ENCODE measurements at places on chromosomes 5 and 9.

DNA sequence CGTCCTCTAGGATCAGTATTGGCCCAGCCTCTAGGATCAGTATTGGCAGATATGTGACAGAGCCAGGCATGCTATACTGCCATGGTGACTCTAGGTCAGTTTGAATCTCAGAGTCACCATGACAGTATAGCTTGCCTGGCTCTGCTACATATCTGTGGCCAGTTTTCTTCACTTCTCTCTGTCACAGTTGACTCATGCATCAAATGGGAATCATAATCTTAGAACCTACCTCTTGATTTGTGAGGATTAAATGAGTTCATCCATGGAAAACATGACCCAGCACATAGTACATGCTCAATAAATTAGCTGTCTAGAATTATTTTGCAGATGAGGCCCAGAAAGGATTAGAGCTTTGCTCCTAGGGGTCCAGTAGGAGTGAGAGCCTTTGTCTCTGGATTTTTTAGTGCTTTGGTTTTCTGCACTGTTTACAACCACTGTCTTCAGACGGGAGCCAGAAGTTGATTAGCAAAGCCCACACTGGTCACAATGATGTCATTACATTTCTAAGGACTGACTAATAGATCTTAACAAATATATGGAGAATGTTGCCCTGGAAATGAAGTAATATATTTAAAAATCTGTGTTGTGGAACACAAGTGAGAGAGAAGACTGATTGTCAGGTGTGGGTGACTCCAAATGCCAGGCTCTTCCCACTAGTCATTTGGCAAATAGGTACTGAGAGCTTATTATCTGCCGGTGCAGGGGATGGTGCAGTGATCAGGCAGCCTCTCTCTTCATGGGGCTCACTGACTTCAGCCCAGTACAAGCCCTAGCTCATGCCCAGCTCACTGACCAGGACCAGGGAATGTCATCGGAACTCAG, 76.0 kb downstream of the COL15A1 start:
- no peak for DNase-seq

GRCh38 chr5:160539431-160539830, 117.8 kb downstream of the PTTG1 start:
- no peak for DNase-seq

DNA sequence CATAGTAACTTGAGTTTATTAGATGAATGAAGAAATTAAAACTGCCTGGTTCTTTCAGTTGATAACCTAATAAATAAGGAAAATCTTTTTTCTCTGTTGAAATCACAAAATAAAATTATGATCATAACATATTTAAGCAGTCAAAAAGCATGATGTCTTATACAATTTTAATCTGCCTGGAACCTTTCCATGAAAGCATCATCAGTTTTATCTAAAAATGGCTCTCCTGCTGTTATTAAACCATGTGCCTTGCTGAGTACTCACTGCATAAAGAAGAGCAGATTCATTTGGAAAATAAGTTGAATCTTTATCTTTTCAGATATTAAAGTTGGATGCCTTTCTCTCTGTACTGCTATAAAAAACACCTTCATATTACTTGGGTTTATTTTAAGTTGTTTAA, 148.8 kb downstream of the SLC24A2 start:
- DNase-seq: no peak

- DNase-seq: peak; percentile 7
These were observed 27.0 kb downstream of the IARS1 start for GRCh38 chr9:92266486-92266885.

DNA sequence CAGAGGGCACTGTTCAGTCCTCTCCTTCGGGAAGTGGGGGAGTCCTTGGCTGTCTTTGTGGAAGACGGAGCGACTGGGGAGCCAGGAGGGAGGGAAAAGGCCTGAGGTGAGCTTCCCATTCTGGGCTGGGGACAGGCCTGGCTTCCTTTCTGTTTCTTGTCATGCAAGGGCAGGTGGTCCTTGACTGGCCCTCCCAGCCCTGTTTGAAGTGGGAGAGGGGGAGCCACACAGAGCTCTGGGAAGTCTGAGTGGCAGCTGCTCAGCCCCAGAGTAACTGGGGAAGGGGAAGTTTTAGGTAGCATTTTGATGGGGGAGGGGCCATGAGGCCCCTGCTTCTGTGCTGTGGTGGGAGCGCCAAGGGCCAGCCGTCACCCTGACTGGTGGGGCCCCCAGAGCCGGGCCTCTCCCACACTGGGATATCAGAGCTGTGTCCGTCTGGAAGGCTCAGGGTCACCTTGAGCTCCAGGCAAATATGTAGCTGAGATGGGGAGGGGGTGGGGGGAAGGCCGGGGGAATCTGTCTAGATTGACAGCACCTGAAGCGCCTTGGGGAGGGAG, 6.5 kb downstream of the UNC5A start:
- DNase-seq: peak; percentile 52

DNA sequence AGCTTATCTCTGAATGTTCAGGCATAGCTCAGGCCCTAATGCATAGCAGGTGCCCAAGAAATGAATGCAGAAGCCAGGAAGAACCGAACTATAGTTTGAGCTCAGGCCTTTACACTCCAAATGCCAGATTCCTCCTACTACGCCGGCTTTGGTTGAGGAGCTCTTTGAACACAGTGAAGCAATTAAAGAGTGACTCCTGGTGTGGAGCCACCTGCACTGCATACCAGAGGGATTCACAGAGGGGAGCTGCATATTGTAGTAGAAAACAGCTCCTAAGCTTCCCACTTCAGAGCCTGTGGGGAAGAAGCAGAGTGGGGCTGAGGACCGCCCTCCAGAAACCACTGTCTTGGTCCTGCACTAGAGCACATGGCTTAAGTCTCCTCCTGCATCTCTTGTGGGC, 14.5 kb upstream of the KCNMB1 start:
- no peak for DNase-seq

DNA sequence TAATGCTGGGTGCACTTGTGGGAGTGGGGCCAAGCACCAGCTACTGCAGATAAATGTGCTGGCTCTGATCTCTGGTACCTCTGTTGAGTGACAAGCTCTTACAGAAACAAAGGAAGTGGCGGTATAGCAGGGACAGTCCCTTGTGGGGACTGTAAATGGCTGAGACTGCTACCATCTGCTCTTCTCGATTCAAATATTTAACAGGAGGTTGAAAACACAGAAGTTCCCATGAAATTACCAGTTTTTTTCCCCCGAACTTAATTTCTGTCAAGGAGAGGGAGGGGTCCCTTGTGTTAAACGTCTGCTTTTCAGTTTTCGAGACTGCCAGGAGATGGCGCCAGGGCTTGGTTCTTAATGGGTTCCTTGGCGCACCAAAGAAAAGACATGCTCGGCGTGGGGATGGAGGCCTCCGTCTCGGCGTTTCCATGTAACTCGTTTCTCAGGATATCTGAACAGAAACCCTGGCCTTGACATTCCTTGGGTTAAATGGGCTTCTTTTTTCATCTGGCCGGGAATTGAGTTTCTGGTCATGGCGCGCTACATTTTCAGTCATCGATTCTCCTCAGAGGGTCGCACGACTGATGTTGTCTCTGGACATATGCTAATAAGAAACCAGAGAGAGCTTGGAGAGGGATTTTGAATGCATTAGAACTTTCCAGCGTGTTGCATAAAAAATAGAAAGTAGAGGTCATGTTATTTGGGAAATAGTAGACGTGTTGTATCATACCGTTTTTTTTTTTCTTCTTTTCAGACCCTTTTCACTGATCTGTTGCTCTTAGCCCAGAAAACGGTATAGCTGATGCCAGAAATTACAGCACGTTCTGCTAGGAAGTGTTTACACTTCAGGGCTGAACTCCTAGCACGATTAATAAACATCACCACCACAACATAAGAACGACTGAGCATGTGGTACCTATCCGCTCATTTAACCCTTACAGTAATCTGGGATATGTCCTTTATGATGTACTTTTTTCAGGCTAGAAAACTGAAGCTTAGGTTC, 64.0 kb downstream of the CARTPT start:
- DNase-seq: peak; percentile 96

DNA sequence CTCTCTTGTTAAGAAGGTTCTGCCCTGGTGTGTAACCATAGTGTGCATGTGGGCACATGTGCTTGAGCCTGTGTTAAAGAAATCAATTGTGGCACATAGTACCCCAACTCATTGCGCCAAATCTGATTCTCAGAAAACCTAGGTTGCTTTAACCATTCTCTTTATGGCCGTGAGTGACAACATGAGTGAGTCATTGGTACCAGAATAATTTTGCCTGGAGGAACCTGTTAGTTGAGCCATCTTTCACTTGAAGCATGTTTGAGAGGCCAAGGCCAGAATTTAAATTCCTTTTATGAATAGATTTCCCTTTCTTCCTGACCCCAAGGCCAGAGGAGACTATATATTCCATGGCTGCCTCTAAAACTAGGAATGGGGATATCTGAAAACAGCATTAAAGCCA, 35.2 kb upstream of the SLC36A2 start:
- DNase-seq: no peak

- no peak for DNase-seq
These were observed 220.3 kb upstream of the GAS1 start for GRCh38 chr9:87167582-87167981.

GRCh38 chr9:110579862-110580219, 300 bp upstream of the SVEP1 start:
- peak; percentile 91 for DNase-seq

DNA sequence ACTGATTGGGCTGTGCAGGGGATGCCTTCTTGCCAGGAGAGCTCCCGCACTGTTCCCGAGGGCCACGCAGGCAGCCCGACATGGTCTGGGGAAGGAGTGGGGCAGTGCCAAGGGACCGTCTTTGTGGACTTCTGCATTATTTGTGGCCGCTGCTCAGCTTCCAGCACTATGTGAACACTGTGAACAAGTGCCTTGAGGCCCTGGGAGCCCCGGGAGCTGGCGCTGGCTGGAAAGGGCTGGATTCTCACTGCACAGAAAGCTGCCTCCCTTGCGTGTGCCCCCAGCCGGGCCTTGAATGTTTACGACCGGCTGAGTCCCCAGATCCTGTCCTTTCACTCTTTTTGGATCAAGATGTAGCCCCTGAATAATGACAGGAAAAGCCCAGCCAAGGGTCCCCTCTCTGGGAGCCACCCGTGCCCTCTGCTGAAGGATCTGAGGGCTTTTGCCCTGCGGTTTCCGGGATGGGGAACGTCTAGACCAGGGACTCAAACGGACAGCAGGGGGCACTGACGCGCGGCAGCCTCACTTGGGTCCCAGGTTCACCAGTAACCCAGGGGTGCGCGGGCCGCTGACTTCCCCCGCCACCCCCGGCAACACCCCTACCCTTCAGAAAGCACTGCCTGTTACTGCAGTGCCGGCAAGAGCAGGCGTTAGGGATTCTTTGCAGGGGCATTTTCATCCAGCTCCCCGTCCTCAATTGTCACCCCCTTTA, 98.9 kb upstream of the FCN2 start:
- DNase-seq: peak; percentile 51

DNA sequence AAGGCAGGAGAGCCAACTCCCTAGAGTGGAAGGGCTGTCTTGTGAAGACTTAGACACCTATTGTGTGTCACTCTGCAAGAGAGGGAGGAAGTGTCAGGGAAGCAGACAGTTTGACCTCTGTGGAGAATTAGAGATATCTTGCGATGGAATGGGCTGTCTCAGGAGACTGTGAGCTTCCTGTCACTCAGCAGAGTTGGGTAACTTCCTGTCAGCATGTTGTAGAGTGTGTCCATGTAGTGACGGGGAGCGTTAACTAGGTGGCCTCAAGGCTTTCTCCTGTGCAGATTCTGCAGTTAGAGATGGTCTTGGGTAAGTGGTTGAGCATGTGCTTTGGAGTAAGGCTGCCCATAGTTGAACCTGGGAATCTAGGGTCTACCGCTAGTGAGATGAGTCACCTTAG, 136.5 kb downstream of the KIF4B start:
- DNase-seq: no peak

DNA sequence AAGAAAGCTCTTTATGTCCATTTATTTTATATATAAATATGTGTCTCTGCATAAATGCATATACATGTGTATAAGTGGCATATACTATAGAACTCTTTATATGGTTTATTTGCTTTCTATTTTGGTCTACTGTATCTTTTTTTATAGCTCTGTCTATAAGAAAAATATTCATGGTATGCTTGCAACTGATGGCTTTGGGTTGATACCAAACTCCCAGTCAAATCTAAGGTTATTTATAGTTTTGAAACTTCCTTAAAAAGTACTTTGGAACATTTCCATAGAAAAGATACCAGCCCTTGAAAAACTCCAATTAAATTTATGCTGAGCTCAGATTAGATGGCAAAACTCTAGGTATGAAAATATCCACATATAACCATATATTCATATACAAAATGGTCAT, 120.0 kb upstream of the KLF9 start:
- no peak for DNase-seq

DNA sequence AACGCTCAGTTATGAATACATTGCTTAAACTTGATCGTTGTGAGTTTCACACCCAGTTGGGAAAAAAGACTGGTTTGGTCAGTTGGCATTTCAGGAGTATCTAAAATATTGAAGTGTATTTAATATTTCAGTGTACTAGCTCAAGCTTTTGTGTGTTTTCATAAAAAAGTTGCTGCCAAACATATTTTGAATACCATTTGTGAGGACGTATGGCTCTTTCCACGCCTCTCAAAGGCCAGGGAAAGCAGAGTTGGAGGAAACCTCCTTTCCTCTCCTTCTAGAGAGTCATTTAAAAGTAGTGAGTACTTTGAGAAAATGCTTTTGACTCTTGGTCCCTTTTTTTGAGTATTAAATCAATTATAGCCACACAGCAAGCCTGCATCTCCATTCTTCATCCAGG, 43.2 kb upstream of the ANKRD33B start:
- DNase-seq: no peak

- peak; percentile 68 for DNase-seq
These were observed 65.5 kb upstream of the HSPB3 start for GRCh38 chr5:54390015-54390414.
